ENCODE measurements at places on chromosomes 2 and 18. TPM values are rescaled to one million over a fixed set of nuclear protein-coding genes. Genes with fewer than 3 reads are reported as not detected.

GRCh38 chr2:76711490-76711889 lies 810.7 kb downstream of the LRRTM4 start:
- DNase-seq: no peak

DNA sequence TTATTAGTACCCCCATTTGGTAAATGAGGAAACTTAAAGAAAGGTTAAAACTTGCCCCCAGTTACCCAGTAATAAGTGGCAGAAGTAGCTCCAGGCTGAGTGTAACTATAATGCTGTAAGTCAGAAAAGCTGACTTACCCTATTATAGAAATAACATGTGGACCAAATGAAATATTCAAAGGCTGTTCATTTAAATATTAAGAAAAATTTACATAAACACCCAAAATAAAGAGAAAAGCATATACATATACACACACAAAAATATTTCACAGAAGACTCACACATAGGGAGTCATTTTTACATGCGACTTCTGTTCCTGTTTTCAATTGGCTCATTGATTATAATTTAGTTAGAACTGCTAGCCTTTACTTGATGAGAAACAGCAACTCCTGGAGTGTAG lies 189.1 kb downstream of the NBAS start:
- DNase-seq: no peak

Gene HSPD1
- total RNA-seq: 286 TPM

Gene VSNL1
- total RNA-seq: not detected

GRCh38 chr2:190849774-190850173 lies 30.8 kb upstream of the GLS start:
- DNase-seq: peak; percentile 85

Gene SPATA3
- total RNA-seq: not detected

- no peak for DNase-seq
Measured at GRCh38 chr18:37275237-37275741, 290.3 kb downstream of the CELF4 start.

Gene SULT1C4
- total RNA-seq: not detected

Gene REG3G
- total RNA-seq: not detected

- DNase-seq: no peak
Measured at GRCh38 chr2:159462201-159462785, 154.1 kb downstream of the BAZ2B start.

- no peak for DNase-seq
Measured at GRCh38 chr2:25339211-25339674, 2.5 kb downstream of the DNMT3A start.

GRCh38 chr2:133477616-133477990 lies 90.7 kb downstream of the NCKAP5 start:
- no peak for DNase-seq

DNA sequence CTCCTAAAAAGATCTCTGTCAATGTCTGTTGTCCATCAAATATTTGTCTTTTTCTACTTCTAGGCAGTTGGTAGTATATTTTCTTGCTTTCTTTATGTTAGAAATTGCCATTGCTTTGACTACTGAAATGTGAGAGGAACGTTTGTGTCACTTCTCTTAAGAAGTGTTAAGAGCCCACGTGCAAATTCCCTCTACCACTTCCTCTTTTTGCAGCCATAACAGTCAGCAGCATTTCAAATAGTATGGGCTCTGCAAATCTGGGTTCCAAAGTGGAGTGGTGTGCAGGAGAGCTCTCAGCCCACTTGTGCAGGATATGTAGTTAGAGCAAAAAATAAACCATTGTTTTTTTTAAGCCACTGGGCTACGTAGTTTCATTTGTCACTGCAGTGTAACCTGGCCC lies 314.0 kb downstream of the MEIS1 start:
- no peak for DNase-seq

- peak; percentile 47 for DNase-seq
Measured at GRCh38 chr2:37348155-37348554, 3.7 kb downstream of the QPCT start.

DNA sequence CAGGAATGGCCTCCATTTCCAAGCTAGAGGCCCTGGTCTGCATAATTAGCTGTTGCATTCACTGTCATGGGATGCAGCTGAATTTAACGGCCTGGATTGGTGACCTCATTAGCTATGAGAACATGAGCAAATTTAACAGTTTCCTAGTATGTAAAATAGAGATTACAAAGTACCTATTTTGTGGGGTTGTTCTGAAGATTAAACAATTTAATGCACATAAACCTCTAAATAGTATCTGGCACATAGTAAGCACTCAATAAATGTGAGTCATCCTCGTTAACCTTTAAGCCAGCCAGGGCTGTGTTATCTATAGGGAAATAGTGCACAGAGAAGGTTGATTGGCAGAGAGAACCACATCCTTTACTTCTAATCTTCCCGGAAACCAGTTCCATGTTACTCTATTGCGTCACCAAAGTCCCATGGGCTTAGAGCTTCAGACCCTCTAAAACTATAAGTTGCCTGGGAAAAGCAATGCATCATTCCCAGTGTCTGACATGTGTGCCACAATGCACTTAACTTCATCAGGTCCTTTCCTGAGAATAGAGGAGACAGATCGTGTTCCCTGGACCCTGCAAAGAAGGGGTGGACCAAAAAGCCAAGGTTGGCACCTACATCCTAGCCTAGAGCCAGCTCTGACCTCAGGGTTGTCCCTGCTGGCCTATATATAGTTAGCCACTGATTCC lies 196.5 kb downstream of the LNPK start:
- DNase-seq: peak; percentile 13
